ENCODE measurements at places on chromosomes 2 and 18. TPM values are rescaled to one million over a fixed set of nuclear protein-coding genes. Genes with fewer than 3 reads are reported as not detected.
A peak's percentile ranks its signal among the peaks of the same experiment; 100 is the strongest.

GRCh38 chr18:21897811-21898210 is 157.2 kb downstream of the MIB1 start:
- DNase-seq = no peak

- peak; percentile 40 for DNase-seq
These were observed 34.9 kb upstream of the CTDP1 start for GRCh38 chr18:79644666-79645057.

DNA sequence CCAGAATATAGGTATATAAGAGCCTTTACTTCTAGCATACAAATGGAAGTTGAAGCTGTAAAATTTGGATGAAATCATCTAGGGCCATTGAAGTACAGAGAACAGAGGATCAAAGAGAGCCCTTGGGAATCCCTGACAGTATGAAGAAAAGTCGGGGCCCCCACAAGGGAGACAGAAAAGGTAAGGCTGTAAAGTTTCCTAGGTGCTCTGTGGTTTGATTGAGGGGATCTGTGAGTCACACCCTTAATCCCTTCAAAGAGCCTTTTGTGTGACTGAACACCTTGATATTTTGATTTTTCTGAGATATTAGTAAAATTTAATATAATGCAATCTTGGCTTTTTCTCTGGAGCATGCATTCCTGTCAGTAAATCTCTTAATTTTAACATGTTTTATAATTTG is 961.7 kb upstream of the TMEFF2 start:
- no peak for DNase-seq

DNA sequence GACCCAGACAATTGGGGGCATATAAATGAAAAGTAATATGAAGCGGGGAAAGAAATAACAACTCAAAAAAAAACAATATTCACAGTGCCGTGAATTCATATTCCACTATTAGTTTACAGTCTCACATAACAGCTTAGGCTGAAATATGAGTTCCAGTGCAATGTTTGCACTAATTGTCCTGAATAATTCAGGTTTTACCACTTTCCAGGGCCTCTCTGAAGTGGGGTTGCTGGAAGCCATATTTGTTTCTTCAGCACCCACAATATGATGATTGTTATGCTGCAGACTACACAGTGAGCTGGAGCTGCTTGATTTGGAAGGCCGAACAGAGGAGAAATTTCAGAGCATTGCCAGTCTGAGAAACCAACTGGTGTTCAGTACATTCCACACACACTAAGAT is 894.5 kb upstream of the ACVR2A start:
- DNase-seq = no peak

DNA sequence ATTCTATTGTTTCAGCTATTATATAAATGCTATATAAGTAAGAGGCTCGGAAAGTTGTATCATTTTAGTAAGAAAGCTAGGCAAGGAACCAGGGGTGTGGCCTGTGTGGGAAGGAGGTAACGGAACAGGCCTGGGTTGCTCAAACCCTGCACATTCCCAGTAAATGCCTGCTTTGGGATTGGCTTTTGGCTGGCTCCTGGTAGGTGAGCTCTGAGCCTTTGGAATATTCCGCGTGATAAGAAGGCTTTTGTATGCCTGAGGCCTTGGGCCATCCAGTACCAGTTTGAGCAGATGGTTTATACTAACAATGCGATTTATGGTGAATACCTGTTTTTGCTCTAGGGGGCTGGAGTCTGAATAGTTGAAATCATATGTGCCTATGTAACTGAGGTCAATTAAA is 42.6 kb upstream of the CDH20 start:
- DNase-seq = no peak

DNA sequence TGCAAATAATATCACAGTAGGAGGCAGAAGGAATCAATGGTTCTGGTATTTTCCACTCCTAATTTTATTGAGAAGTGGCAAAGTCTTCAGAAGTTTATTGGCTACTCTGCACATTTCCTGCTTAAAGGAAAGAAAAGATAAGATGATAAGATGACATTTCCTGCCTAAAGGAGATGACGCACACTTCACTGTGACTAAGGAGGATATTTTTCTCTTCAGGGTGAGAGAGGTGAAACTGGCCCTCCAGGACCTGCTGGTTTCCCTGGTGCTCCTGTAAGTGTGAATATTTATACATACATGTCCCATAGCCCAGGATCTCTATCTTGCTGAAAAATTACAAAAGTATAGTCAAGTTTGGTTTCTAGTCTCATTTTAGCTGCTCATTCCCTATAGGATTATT is 27.9 kb downstream of the COL3A1 start:
- no peak for DNase-seq

- no peak for DNase-seq
These were observed 74.5 kb upstream of the B3GNT7 start for GRCh38 chr2:231321021-231321420.

- DNase-seq = no peak
These were observed 944.7 kb upstream of the NRXN1 start for GRCh38 chr2:51976623-51977022.

DNA sequence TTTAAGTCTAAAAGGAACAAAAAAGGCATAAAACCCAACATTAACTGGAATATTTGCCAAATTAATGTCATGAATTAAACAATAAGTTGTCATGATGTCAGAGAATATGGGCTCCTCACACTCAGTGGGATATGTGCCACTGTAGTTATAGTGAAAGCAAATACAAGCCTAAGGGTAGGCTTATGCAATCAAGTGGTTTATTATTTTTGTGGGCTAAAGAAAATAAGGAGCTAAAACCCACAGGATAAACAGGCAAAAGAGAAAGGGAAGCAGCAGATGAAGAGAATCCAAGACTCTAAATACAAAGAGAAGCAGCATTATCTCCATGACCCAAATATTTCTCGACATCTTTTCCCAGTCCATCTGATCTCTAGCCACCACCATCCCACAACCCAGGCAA is 17.5 kb downstream of the YWHAQ start:
- DNase-seq = no peak

GRCh38 chr2:55115761-55116597 is 65.7 kb upstream of the RTN4 start:
- no peak for DNase-seq

The SERPINE2 gene
- 73.3 TPM for polyA plus RNA-seq

The PLEKHM3 gene
- 5.9 TPM for polyA plus RNA-seq

The LYG2 gene
- polyA plus RNA-seq = 0.22 TPM

The PPP1R1C gene
- 0.34 TPM for polyA plus RNA-seq

Measured in forelimb muscle (tissue), 1 donor.